ENCODE measurements at places on chromosomes 3 and 15.

DNA sequence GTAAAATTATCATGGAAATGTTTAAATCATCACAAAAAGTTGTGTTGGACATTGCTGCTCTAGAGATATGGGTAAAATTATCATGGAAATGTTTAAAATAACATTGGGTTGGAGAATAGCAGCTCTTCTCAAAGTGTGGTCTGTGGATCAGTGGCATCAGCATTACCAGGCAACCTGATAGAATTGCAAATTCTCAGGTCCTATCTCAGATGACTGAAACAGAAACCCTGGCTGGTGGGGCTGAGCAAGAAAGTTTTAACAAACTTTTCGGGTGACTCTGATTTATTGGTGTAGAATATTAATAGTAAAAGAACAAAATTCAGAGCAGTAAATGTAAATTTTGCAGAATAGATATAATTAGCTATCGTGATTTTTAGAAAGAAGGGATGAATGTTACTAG, 28.9 kb downstream of the NXPE3 start:
- DNase-seq, result no peak

GRCh38 chr3:113552851-113553250, 20.5 kb downstream of the SIDT1 start:
- DNase-seq, result no peak

DNA sequence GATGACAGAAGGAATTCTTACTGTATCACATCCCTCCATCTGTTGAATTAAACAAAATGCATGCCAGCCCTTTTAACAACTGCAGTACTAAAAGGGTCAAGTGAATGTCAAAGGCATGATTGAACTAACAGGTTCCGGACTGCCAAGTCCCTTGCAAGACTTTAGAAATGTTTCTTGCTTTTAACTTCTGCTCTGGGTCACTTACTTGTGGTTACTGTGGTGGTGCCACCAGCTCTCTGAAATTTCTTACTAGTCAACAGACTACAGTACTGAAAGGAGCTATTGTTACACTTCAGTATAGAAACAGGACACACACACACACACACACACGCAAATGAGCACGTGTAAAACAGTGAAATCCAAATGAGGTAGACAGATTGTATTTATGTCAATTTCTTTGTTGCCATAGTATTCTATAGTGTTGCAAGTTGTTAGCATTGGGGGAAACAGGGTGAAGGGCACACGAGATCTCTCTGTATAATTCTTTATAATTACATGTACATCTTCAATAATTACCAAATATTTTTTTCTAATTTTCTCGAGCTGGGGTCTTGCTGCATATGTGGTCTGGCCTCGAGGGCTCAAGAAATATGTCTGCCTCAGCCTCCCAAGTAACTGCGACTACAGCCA, 79.9 kb upstream of the SLC25A26 start:
- no peak for DNase-seq

DNA sequence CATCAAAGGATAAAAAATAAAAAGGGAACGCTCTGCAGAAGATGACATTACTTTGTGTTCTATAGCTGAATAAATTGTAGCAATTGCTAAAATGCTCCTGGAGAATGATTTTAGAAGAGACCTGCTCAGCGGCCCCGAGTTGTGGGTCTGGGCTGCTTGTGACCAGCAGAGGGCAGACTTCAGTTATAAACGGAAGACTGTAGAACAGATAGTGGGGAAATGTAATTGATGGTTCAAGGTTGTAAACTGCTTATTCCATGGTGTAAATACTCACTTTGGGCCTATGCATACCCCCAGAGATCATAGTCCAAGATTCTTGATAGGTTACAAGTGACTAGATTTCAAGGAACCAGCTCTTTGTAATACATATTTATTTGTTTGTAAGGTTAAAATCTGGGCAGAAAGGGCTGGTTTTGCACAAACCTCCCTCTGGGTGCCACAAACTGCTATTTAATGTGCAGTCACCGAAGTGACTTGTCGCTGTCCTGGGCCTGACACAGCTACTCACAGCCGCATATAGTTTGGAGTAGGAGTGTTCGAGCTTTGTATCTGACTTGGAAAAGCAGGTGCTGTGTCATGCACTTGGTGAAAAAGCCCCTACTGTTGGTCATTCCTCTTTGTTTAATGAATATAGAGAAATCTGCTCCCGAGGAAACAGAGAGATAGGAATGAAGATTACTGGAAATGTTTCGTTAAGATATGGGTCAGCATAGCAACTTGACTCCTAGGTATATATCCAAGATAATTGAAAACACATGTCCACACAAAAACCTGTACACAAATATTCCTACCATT, 34.7 kb upstream of the NDUFB4 start:
- no peak for DNase-seq

DNA sequence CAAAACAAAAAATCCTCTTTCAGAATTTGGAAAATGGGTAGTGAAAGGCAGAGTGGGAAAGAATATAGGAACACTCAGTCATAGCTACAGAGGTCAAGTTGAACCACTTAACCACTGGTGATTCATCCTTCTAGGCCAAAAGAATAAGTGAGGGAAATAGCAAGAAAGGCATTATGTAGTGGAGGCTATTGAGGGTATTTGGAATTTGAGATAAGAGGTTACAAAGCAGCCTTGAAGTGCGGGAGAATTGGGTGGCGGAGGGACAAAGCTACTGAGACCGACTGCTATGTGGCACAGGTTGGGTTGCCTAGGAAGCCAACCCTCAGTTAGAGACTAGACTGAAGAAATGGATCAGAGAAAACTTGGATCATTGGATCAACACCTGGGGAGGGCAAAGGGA, 109.5 kb downstream of the SYNPR start:
- DNase-seq, result no peak

DNA sequence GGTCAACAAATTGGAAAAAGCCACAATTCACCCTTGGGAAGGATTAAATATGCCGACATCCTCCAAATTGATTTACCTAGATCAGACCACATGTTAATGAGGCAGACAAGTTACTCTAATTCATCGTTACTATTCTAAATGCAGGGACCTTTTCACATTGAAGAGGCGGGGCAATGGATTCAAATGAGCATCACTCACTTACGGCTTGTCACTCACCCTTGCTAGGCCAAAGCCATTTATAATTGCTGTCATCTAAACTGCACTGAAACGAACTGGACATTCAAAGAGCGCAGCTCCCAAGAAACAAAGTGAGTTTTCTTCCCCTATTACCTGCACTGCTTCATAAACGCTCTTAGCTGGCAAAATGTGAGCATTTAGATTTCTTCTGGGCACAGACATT, 313.9 kb downstream of the WDR72 start:
- no peak for DNase-seq

- DNase-seq, result no peak
Observed at GRCh38 chr3:39808467-39809180, 785 bp upstream of the MYRIP start.

- DNase-seq, result no peak
Observed at GRCh38 chr3:195738274-195739044, 17.7 kb downstream of the MUC20 start.

GRCh38 chr15:94098921-94099573, 132.3 kb upstream of the MCTP2 start:
- no peak for DNase-seq

DNA sequence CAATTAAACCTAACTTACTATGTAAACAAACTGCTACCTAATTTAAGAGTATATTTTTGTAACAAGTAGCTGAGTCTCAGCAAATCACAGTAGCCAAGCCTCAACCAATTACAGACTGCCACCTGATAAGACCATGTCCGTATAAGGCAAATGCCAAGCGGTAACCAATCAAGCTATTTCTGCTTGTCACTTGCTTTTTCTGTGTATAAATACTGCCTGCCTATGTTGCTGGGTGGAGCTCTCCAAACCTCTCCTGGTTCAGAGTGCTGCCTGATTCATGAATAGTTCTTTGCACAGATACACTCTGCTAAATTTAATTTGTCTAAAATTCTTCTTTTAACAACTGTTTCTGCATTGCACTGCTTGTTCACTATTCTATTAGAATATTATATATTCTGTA, 42.6 kb downstream of the ZNF148 start:
- no peak for DNase-seq

GRCh38 chr3:185764980-185765370, 59.9 kb downstream of the IGF2BP2 start:
- no peak for DNase-seq

DNA sequence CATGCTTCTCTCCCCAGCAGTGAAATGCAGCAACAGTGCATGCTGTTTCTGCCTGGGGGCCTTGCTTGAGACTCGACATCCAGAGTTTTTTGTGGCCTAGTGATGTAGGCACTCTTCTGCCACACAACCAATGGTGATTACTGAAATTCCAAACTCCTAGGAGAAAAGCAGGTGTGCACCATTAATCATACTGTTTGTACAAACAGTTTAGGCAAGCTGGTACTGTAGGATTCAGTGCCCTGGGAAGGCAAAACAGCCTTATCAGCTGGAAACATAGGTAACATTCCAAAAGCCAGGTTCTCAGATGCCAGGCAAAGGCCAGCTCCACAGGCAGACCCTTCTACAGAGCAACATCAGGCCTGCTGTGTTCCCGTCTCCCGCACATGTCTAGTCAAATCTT, 17.5 kb upstream of the RBP1 start:
- DNase-seq, result no peak

DNA sequence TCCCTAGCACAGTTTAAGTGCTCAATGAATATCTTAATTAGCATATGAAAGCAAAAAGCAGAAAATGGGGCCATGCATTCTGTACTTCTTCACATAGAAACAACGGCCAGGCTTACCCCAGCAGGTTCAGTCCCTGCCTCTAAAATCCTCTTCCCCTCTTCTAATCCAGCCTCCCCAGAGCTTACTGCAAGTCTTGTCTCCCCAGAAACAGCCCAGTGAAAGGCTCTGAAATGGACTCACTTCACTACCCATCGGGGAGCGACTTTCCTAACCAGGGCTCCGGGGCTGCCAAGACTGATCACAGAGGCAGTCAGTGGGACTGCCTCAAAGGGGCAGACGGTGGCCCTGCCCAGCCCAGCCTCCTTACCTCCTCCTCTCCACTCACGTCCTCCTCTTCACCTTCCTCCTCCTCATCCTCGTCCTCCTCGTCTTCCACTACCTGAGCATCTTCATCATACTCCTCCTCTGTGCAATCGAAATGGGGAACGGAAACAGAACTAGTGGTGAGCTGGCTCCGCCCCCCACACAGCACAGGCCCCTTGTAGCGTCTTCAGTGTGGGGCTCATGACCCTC, 38.0 kb downstream of the ANP32A start:
- DNase-seq, result no peak

DNA sequence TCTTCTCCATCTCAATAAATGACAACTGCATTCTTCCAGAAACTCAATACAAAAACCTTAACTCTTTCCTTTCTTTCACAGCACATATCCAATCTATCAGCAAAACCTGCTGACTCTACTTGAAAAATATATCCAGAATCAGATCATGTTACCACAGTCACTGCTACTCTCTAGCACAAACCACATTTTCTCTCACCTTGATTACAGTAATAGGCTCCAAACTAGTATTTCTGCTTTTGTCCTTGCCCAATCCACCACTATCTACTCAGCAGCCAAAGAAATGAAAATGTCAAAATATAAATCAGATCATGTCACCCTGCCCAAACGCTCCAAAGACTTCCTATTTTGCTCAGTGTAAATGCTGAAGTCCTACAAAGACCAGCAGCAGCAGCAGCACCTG, 15.2 kb downstream of the TMCC1 start:
- DNase-seq, result no peak

DNA sequence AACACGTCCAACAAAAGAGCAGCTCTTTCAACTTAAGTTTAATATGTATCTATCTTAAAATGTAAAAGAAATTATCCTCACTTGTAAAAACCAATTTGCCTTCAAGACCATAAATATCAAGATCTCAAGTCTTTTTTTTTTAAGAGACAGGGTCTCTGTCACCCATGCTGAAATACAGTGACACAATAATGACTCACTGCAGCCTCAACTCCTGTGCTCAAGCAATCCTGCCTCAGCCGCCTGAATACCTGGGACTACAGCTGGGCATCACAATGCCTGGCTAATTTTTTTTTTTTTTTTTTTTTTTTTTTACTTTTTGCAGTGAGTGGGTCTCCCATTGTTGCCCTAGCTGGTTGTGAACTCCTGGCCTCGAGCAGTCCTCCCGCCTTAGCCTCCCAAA, 26.0 kb downstream of the ACAP2 start:
- no peak for DNase-seq

DNA sequence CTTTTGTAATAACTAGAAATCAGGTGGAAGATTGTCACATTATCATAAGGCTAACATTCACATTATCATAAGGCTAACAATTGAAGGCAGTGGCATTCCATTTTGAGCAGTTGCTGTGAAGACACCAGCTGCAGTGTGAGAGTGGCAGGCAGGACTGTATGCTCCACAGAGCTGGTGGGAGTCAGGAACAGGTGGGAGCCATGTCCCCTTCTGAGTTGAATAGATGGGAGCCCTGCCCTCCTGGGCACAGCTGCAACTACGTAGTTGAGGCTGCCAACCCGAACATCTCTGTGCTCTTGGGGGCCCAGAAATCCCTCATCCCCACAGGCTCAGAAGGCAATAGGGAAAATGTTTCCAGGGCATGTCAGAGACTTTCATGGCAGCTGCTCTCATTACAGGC, 1627.6 kb downstream of the SI start:
- no peak for DNase-seq

DNA sequence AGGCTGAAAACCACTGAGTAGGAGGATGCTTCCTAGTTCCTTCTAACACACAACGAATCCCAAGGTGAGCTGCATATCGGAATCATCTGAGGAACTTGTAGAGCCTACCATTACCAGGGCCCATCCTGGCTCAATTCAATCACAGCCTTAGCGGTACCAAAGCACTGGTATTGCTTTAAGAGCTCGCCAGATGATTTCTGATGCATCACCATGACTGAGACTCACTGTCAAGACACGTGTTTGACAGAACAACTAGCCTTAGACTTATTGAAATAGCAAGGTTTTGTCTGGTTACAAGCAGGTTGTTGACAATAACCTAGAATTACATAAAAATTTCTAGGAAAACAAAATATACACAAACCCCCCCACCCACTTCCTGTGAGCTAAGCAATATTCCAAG, 68.5 kb downstream of the CBLB start:
- no peak for DNase-seq

DNA sequence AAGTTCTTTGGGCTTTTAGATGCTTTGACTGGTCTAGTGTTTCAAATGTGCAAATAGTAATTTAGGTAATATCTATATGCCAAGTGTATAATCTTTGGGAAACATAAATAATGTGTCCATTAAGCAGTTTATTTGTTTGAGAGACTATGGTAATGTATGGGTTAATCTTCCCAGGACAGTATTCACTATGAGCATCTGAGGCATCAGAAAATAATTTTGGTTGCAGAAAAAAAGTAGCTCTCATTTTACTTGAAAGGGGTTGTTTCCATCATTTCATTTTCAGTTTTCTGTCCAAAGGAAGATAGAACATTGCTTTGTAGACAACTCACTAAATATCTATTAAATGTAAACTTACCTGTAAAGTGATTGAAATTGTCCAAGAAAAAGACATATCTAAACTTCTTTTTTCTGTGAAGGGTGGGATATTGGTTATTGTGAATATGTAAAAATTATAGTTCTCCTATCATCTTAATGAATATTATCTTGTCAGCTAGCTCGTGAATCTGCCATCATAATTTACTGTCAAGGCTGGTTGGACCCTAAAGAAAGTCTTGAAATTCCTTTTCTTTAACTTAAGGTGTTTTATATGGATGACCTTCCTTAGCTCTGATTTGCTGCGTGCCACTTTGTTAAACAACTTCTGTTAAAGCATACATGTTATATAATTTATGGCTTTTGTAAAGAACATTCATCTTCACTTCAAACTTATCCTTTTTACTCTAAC, 108.8 kb downstream of the EPHA3 start:
- DNase-seq, result no peak
